ENCODE measurements at places on chromosomes 16 and 17.
A peak's percentile ranks its signal among the peaks of the same experiment; 100 is the strongest.

DNA sequence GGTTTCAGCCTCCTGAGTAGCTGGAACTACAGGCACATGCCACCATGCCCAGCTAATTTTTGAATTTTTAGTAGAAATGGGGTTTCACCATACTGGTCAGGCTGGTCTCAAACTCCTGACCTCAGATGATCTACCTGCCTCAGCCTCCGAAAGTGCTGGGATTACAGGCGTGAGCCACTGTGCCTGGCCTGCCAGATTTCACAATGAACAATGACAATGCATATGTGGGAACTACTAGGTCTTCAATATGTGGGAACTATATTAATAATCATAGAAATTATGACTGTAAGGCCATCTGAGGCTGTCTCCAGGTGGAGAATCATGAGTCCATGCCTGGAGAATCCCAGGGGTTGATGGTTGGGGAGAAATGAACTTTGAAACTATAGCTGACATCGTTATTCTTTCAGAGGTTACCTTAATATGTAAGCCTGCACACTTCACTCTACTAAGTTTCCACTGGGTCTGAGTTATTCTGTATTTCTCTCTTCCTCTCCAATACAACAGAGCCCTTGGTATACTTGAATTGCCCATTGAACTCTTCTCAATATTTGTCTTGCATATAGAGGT, 7.2 kb upstream of the DRC7 start:
- peak; percentile 21 for DNase-seq

GRCh38 chr17:49859991-49860953, 12.4 kb upstream of the TAC4 start:
- peak; percentile 8 for DNase-seq

- DNase-seq, result no peak
These were observed 35.4 kb downstream of the WSCD1 start for GRCh38 chr17:6105649-6106007.

DNA sequence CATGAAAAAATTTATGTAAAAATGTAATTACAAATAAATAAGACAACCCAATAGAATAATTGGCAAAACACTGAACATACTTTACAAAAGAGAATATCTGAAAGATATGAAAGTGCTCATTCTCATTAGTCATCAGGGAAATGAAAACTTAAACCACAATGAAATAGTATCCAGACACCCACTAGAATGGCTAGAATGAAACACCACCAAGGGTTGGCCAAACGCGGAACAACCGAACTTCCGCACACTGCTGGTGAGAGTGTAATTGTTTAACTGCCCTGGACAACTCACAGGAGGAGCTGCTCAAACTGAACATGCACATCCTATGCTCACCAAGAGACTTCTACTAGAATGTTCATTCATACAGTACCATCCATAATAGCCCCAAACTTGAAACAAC, 5.8 kb upstream of the ZDHHC7 start:
- no peak for DNase-seq

DNA sequence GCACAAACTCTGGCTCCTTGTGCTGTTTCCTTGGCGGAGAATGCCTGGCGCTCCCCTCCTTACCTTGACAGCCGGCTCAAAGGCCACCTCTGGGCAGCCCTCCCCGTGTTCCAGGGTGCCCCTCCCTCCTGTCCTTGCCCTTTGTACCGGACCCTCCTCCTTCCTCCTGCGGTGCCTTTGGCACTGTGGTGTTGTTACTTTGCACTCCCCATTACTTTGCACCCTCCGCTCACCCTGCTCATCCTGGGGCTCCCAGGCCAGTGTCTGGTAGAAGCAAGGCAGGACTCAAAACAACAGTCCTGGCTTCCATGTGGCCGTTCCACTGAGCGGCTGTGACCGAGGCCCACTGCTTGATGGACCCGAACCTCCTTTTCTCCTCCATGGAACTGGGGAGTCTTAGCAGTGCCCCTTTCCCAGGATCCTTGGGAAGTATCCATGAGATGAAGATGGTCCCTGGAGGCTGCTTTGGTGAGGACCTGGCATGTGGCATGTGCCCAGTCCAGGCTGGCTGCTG, 147.8 kb downstream of the CMIP start:
- no peak for DNase-seq

DNA sequence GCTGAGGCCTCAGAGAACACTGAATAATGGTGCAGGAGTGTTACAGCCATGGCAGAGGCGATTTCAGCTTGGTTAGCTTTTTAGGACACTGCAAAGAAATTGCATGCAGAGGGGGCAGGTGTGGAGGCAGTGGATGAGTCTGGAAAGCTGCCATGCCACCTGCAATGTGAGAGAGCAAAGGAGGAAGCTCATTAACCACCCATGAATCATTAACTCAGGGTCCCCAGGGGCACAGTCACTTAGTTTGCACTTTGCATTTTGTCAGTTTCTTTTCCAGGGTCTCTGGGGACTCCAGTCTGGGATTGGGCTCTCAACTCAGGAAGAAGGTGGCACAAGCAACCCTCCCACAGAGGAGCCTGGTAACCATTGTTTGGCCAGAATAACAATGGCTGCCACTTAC, 132.9 kb downstream of the USP31 start:
- no peak for DNase-seq

GRCh38 chr17:48994549-48995303, 2.5 kb upstream of the IGF2BP1 start:
- DNase-seq, result peak; percentile 66

GRCh38 chr17:72984145-72984925, 108.2 kb downstream of the SLC39A11 start:
- DNase-seq, result no peak

DNA sequence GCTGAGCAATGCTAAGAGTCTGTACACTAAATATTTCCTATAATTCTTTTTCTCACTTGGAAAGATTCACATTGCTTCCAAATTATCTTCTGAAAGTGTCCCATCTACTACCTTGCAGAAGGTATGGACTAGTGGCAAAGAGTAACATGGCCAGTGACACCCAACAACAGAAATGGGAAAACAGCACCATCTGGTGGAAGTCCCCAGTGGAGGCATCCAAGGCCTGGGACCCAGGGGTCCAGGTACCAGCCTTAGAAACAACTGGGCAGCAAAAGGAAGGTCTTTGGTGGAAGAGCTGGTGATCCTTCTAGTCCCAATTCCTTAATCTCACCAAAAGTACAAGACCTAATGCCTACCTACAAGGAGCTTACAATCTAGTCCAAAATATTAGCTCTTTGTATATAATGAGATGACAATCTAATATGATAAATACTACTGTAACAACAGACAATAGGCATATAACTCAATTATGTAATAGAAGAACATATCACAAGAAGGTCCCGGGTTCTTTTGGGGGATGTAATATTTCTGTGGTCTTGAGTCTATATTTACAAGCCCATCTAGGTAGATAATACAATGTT, 55.3 kb downstream of the SKAP1 start:
- peak; percentile 83 for DNase-seq

- no peak for DNase-seq
These were observed 1.7 kb upstream of the ITPRIPL2 start for GRCh38 chr16:19112099-19112407.

GRCh38 chr17:74380086-74380958, 13.0 kb downstream of the GPR142 start:
- no peak for DNase-seq

DNA sequence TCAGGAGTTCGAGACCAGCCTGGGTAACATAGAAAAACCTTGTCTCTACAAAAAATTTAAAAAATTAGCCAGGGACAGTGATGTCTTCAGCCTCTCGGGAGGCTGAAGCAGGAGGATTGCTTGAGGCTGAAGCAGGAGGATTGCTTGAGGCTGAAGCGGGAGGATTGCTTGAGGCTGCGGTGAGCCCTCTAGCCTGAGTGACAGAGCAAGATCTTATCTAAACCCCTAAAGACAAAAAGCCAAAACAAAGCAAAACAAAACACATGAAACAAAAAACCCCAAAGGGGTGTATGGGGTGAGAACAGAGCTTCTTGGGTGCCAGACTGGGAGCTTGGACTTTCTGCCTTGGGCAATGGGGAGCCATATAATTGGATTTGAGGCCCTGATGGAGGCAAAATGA, 2.6 kb downstream of the SPNS3 start:
- peak; percentile 27 for DNase-seq

- no peak for DNase-seq
These were observed 20.5 kb downstream of the PLCD3 start for GRCh38 chr17:45111850-45112249.

DNA sequence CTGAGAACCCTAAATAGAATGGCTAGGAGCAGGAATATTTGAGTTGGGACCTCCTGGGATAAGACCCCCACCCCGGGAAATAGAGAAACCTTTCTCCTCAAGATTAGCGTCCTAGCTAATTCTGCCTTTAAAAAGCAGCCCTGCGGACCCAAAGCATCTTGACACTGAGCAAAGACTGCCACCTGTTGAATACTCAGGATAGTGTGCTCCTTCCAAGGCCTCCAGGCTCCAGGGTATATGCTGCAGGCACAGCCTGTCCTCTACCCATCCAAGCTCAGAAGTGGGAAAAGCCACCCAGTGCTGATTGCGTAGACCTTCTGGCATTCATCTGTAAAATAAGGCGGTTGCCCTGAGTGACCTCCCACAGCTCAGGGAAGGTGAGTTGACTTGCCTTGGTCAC, 456.2 kb upstream of the DYNLRB2 start:
- peak; percentile 27 for DNase-seq
